Fibroblast of the aortic adventitia (primary cell): ENCODE measurements at places on chromosomes 6 and 20.

GRCh38 chr20:2152317-2152716, 50.7 kb downstream of the STK35 start:
- DNase-seq: no peak

GRCh38 chr6:135449246-135449645, 48.3 kb downstream of the AHI1 start:
- no peak for DNase-seq

DNA sequence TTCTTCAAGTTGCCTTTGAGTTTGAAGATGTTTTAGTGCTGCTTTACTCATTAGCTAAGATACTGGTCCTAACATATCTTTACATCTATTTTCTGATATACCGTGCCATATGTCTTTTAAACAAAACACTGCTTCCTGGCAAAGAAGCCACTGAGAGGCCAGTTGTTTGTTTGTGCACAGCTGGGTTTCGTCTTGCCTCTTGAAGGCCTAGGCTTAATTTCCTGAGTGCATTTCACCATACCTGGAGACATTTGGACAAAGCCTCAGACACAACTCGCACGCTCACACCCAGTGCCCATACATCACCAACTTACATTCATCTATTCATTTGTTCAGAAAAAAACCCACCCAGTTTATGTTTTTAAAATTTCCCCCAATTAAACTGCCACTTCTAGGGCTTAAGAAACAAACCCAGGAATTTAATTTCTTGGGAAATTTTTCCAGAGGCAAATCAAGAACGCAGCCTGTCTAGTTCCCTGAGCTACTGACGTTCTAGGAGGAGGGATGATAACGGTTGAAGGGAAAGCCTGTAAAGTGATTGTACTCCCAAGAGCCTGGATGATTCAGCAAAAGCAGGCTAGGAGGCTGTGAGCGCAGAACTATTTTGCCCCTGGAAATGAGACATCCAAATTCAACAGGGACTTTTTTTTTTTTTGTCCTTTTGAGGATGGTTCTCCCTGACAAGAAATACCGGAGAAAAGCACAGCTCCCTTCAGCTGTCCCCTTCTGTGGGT, 77.7 kb downstream of the OLIG3 start:
- DNase-seq: peak; percentile 91

GRCh38 chr6:106163966-106164877, 78.1 kb downstream of the PRDM1 start:
- DNase-seq: peak; percentile 92

DNA sequence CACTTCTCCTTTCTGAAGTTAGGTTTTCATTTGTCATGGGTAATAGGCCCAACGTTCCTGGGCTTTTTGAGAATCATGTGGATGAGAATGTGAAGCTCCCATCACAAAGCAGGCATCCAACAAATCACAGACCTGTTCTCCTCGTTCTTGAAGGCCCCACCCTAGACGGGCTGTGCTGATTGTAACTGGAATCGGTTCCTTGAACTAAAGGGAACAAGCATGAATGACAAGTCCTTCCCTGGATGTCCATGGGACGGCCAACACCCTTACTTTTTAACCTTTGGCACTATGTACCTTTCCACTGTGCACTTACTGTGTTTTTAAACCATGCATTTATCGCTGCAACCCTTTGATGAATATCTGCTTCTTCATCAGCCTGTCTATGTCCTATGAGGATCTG, 438.2 kb downstream of the CD83 start:
- no peak for DNase-seq

DNA sequence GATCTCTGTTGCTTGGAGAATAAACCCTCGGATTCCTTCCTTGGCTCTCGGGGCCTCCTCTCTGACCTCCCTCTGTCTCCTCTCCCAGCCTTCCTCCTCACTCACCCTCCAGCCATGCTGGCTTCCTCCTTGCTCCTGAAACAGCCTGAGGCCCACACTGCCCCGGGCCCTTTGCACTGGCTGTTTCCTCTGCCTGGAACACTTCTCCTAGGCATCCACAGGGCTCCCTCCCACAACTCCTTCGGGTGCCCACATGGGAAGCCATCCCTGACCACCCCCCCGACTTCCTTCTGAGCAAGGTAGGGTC, 87.7 kb downstream of the CEBPB start:
- no peak for DNase-seq

- no peak for DNase-seq
Measured at GRCh38 chr6:144075187-144075586, 20.2 kb downstream of the SF3B5 start.

DNA sequence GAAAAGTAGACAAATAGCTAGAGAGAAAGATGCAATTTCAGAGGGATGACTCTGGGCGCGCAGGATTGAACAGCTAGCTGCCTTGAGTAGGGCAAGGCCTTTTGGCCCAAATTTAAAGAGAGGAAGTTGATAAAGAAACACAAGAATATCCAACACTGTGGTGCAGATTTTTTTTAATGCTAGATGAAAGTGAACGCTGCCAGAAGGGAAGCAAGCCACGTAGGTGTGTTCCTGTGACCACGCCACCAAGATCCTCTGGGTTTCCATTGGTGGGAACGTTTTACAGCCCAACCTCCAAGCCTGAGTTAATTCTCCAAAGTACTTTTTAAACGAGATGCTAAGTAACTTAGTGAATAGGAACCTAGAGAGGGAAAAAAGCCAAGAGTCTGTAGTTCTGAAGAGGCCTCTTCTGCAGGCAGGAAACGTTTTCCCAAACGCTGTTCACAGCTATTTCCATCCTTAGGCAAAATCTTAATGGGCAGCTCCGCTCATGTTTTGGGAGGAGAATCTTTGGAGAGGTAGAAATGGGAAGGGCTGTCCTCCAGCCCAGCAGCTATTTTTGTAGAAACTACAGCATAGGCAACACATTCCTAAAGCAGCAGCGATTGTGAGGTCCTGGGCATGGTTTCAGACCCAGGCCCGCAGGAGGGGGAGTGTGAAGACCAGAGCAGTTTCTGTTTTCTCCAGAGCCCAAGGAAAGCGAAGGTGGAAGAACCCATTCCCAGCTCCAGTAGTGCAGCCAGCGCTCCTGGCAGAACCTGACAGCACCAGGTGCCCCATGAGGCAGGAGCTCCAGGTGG, 8.2 kb downstream of the LY86 start:
- no peak for DNase-seq

DNA sequence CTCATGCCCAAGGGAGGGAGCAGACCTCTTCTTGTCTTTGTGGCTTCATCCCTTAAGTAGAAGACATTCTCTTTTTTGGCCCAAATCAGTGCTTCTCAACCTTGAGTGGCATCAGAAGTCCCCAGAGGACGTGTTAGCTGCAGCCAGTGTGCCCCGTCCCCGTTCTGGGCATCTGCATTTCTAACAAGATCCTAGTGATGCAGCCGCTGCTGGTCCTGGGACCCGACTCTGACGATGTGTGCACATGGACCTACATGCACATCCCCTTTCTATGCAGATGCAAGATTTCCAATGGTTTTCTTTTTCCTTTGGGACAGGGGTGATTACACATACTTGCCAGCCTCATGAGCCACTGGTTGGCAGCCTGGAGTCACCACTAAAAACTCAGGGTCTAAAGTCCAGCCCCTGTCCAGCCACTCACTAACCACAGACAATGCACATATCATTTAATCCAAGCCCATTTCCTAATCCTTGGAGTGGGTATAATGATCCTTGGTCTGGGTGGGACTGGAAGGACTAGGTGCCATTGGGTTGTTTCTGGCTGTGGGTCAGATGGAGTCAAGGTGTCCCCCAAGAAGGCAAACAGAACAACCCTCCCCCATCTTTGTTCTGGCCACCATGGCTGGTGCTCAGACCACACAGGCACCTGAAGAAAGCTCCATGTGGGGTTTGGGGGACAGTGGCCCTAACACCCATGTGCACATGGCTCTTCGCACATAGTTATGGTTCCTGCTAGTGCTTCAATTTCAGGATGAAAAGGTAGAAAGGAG, 6.4 kb downstream of the ACSS1 start:
- DNase-seq: no peak
